ENCODE measurements at places on chromosomes 2 and 18.

DNA sequence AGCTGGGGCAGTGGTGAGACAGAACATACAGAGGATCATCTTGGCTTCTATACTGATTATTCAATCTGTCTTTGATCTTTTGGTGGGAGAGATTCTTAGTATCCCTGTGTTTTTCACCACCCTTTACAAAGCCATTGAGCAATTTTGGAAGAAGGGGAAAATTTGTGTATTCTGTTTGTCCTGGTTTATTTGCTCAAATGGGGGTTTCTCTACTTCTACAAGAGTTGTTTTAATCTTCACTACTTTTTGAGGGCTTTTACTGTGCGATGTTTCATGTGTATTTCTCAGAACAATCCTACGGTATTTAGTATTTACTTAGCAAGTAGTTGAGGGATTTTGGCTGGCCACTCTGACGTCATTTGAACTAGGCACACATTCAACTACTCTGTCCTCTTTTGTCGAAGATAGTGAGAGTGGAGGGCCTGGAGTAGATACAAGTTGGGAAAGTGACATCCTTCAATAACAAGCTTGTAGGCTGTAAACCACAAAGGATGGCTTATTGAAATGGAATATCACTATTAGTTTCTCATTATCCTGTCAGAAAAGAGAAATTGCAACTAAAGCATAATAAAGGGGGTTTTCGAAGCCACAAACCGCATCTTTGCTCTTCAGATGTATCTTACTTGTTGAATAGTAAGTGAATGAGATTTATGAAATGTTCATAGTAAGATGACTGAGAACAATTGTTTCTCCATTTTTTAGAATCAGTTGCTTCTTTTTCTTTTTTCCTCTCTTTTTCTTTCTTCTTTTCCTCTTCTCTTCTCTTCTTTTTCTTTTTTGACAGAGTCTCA, 24.8 kb downstream of the FMNL2 start:
- DNase-seq = no peak

DNA sequence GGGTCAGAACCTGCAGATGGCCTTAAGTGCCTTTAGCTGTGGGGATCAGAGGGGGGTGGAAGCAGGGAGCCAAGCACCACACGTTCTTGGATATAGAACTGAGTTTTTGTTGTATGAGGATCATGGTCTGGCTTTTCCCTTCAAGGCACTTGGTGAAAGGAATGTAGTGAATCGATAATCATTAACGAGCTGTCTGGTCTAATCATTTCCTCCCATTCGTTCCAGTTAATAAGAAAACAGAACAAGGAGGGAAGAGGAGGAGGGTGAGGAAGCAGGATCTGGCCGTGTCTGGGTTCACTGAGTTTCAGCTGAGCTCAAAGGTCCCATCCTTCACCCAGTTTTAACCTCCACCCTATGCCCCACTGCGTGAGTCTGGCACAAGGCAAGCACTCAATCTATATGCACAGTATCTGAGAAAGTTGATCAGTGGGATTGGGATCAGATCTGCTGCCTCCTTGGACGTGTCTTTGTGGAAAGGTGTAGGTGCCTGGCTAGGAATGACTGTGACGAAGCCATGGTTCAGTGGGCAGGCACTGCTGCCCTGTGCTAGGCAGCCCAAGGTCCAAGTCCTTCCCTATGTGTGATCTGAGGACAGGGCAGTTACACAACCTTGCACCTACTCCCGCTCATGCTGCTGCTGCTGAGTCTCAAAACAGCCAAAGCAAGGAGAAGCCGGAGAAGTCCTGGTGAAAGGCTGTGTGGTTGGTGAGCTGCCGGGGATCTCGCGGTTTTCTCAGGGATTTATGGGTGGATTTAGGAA, 54.8 kb downstream of the GALNT14 start:
- DNase-seq = no peak

- DNase-seq = no peak
Measured at GRCh38 chr2:168254158-168254935, 7.0 kb upstream of the STK39 start.

DNA sequence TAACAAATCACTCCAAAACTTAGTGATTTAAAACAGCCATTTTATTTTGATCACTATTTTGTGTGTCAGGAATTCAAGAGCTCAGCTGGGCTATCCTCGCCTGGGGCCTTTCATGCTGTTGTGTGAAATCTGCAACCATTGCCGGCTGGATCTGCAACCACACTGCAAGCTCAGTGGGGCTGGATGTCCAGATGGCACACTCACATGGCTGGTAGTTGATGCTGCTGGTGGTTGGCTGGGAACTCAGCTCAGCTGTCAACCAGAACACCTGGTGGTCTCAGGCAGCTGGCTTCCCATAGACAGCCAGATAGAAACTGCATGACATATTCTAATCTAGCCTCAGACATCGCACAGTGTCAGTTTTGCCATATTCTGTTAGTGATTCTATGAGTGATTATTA, 30.6 kb upstream of the AP1S3 start:
- DNase-seq = no peak

- DNase-seq = no peak
Measured at GRCh38 chr2:95305380-95306061, 8.4 kb downstream of the KCNIP3 start.

DNA sequence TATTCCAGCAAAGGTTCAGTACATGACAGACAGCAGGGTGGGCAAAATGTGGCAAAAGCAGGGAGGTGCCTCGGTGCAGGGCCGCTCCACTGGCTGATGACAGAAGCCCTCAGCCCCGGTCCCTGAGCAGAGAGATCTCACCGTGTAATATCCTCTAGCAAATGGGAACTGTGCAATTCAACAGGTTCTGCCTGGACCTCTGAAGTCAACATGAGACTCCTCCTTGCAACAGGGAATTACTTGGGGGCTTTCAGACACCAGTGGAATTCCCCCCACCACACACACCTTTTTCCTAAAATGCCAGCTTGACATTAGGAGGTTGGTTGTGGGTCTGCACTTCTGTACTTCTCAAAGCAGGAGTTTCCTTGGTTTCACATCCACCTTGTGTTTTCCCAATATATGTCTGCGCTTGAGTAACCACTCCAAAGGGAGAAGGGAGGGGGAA, 50.8 kb downstream of the SPRED2 start:
- no peak for DNase-seq

DNA sequence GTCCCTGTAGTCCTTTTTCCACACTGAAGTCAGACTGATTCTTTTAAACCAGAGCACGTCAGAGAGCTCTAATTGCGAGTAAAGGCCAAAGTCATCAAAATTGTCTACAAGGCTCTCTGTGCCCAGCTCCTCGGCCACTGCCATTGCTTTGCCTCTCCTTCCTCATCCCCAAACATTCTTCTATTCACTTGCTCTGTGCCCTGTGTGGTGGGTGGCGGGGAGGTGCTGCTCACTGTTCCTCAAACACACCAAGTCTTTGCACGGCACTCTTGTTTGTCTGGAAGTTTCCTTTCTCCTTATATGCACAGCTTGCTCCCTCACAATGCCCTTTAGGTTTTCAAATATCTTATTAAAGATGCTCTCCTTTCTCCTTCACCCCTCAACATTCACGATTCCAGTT, 100.1 kb upstream of the FSHR start:
- DNase-seq = no peak
